ENCODE measurements at places on chromosomes 5 and 9.

DNA sequence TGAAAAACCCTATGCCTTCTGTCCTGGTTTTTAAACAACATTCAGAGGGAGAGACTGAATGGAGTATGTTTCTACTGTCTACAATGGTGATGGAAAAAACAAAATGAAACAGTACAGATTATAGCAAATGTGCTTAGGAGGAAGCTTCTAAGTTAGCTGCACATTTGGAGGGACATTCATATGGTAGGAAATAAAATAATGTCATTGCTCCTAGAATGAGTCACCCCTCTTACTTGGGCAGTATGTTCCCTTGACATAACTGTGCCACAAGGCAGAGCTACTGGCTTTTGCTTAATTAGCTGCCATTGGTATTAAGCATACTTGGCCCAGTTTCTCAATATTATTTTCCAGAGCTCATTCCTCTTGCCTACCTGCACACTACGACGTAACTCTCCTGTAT is 128.9 kb downstream of the GDNF start:
- no peak for DNase-seq

GRCh38 chr9:114898741-114899140 is 31.6 kb downstream of the TNFSF8 start:
- no peak for DNase-seq

DNA sequence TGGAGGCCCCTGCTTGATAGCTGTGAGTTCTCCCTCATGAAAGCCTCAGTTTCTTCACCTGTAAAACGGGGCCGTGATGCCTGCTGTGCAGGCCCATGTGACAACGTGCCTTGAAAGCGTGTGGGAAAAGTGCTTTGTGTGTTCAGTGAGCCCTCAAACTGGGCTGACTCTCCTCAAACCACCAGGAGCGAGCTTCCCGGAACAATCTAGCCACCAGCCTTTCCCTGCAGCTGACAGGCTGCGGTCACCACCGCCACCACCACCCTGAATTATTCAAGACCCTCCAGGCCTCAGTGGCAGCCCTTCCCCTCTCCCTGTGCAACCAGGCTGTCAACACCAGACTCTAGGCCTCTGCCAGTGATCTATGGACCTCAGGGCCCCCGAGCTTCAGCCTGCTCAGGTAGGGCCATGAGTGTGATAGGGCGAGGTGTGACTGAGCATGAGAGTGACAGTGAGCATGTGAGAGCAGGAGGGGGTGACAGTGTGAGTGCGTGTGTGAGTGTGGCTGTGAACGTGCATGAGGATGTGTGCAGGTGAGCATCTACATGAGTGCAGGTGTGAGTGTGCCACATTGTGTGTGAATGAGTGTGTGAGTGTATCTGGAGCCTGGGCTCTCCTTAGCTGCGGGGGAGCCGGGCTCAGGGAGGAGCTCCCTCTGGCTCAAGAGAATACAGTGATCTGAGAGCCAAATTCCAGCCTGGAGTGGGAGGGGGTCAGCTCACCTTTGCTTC is 53.3 kb upstream of the PSD2 start:
- DNase-seq = no peak

DNA sequence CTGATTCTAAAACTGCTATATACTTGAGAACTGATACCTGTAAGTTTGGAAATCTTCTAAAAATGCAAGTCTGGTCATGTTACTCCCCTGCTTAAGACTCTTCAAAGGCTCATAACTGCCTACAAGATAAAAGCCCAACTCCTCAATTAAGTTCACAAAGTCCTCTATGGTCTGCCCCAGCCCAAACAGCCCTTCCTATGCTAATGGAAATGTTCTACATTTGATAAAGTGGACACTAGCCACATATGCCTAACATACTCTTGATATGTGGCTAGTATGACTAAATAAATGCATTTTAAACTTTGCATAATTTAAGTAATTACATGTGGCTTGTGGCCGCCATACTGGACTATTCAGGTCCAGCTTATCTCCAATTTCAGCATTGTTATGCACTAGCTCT is 204.5 kb downstream of the AP3B1 start:
- no peak for DNase-seq

- DNase-seq = no peak
Measured at GRCh38 chr9:81801190-81801589, 111.8 kb upstream of the TLE1 start.

DNA sequence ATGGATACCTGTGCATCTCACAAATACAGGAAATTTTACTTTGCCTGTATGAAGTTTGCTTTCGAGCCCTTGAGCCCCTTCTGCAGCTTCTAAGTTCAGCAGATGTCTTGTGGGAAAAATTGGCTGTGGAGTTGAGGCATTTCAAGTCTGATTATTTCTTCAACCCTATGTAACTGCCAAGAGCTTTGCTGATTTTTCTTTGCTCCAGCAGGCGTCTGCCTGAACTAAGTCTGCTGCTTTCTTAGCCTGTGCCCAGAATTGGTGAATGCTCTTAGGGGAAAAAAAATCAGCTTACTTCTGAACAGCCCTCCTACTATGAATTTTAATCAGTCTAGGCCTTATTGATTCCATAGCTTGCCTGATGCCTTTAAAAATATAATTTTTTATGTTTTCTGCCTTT is 41.2 kb downstream of the RIC1 start:
- no peak for DNase-seq

All from NCI-H1930 (cell line).